ENCODE measurements at places on chromosomes 7 and 10.
A peak's percentile ranks its signal among the peaks of the same experiment; 100 is the strongest.

- DNase-seq = no peak
These were observed 154.0 kb downstream of the MGMT start for GRCh38 chr10:129621062-129621461.

- DNase-seq = peak; percentile 90
These were observed 707 bp upstream of the C1GALT1 start for GRCh38 chr7:7181519-7182155.

DNA sequence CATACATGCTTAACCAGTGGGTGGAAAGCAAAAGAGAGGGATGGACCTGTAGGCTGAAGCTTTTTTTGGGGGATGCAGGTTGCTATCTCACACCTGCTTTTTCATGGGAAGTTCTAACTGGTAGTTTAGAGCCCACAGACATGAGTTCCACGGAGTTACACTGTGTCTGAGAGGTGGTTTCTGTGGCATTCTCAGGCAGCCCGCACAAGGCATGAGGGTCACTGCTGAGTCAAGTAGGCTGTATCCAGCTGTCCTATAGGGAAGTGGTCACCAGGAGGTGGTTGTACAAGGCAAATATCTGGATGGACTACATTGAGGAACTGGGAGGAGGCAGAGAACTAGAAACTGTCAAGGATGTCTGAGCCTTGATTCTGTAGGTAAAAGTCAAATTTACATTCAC lies 351.0 kb upstream of the POM121L12 start:
- DNase-seq = no peak

- no peak for DNase-seq
These were observed 38.6 kb upstream of the TRIM8 start for GRCh38 chr10:102605712-102606111.

GRCh38 chr7:3153118-3153517 lies 109.5 kb upstream of the CARD11 start:
- DNase-seq = no peak

- no peak for DNase-seq
These were observed 28.0 kb downstream of the SIRT1 start for GRCh38 chr10:67912331-67912946.

DNA sequence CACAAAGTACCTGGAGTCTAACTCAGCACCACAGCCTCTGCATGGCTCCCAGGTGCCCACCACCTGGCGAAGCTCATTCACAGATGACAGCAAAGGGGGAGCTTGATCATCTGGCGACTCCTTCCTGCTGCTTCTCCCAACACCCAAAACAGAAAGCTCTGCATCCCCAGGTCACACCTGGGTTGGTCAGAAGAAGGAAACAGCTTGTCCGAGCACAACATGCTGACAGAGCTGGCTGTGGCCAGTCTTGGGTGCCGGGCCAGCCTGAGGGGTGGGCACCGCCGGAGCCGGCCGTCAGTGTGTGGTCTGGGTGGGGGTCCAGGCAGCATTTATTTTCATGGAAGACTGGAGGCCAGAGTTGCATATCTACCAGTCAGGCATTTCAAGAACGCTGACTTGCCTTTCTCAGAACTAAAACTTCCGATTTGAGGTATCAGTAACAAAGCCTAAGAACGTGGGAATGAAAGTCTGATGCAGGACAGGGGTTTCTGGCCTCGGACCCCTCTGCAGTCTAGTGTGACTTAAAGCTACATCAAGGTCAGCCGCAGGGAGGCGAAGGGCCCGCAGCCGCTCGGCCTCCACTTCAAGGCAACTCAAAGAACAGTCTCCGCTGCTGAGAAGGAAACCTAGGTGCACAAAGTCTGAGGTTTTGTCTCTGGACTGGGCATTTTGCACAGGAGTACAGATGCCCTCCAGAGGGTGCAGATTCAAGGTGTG lies 109.6 kb downstream of the CYTH3 start:
- DNase-seq = no peak

DNA sequence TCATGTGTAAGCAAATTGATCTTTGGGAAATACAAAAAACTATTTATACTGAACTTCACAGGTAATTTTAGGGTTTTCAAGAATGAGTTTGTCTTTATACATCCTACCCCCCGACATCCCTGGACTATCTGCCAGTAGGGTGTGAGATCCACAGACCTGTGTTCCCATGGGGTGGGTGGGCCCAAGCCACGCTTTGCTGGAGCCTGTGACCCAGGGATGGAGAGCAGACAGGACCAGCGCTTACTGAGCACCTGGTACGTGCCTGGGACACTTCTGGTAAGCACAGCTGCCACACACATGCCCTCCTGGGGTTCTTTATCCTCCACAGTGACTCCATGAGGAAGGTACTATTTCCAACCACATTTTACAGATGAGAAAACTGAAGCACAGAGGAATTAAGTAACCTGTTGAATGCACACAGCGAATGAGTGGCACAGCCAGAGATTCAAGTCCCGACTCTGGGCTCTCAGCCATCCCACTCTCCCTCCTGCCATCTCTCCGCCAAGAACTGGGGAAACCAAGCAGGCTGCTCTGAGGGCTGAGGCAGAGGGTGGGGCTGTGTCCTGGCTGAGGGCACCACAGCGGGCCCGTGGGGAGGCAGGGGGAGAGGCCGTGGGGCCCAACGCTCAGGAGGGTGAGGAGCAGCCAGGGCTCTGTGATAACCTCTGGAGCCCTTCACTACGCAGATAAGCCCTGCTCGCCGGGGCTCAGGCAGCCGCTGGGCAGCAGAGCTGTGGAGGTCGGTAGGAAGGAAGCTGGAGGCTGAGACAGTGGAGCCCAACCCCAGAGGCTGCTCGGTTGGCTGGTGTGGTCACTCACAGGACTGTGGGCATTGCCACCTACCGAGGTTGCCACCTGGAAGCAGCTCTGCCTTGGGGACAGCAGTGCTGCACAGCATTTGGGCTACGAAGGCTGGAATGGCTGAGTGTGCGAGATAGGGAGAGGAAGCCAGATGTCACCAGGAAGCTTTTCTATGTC lies 124.2 kb downstream of the ARHGAP22 start:
- DNase-seq = peak; percentile 94

GRCh38 chr7:44712012-44712411 lies 36.6 kb upstream of the ZMIZ2 start:
- no peak for DNase-seq

- DNase-seq = peak; percentile 90
These were observed at the start of gene VSIR for GRCh38 chr10:71773221-71773971. Gene VSIR (minus strand): TSS chr10:71773520. CDS start chr10:71773439, 81 bp downstream.

DNA sequence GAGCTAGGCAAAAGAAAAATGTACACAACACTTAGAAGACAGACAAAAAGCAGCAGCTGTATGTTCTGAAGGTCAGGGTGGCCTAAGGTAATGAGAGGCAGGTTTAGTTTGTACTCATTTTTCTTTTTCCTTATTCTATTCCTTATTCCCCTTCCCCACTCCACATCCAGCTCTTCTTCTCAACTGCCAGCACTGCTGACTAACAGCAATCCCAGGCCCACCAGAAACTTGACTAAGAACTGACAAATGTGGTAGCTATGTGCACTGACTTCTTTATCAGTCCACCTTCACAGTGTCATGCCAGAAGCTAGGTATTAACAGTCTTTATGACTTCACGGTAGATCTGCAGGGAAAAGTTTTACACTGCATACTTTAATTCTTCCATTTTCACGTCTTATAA lies 6.1 kb downstream of the COPG2 start:
- DNase-seq = no peak

DNA sequence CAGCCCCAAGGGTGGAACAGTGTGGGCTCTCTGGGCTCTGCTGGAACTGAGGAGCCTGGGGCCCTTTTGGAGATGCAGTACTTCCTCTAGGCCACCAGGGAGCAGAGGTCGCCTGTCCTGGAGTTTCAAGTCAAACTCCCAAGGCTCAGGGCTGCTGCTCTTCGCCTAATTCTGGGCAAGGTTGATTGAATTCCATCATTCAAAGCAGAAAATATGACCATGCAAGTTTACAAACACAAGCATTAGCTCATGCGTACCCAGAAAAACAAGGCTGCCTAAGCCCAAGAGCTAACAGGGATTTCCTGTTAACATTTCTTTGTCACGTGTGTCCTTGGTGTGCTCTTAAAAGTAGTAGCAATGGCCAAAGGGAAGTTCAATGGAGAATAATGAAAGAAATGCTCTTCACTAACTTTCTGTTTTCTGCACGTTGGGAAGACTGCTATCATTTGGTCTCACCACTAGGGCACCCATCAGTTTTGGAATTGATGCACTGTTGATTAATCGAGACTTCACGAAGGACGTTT lies 20.1 kb downstream of the LDB3 start:
- DNase-seq = peak; percentile 86

DNA sequence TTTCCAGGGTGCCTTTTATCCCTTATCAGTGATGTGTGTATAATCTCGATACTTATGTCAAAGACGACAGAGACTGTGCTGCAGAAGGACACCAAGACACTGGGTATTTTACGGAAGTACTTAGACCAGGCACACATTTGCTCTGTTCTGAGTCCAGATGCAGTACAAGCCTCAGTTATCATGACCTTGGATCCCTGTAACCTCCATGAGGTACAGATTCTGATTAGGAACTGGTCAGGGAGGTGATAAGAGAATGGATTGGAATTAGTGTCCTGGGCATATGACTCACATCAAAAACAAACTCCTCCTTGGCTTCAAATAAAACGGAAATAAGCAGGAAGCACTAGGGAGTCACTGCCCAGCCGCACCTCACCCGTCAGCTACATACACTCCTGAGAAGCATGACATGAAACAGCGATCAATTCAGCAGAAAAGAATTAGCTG lies 146.5 kb downstream of the SFMBT2 start:
- no peak for DNase-seq

DNA sequence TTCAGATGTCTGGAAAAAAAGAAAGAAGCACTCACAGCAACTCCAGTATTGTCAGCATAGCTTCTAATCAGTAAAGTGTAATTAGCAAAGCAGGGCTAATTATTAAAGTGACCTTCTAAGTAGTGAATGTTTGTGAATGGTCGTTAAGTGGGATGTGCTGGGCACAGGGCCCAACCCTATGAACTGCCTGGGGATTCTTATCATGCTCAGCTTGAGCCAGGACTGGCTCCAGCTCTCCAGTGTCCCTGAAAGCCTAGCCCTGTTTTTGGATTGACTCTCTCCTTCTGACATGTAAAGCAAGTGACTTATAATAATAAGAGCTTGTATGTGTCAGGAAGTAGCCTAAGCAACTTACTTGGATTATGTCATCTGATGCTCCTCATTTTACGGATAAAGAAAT lies 9.5 kb upstream of the TBX20 start:
- no peak for DNase-seq

GRCh38 chr10:47260505-47261111 lies 39.4 kb upstream of the GDF10 start:
- peak; percentile 65 for DNase-seq

DNA sequence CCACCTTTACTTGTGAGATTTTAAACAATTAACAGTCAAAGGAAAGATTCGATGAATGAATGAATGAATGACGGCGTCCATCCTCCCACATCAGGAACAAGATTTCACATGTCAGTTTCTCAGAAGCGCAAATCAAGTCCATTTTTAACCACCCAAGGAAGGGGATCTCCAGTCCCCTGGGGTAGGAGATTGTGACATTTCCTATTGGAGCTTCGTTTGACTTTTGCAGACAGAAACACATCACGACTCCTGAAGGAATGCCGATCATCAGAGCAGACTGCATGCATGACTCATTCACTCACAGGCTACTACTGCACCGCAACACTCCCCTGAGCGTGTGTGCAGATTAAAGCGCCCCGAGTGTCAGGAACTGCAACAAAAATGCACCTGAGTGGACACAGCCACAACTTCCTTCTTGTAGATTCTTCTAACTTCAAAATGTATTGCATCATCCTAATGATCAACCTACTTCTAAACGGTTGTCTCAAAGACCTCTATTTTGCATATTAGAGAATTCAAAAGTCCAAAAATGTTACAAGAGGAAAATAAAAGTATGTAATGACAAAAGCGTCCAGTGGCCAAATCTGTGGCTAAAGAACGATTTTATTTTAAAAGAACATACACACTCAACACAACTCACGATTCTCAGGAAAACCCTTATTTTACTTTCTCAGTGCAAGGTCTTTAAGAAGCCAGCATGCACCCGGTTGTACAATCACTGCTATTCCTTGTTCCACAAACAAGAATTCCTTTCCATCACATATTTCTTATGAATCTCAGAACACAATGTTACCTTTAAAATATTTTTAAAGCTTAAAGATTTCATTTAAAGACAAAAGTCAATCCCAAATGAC lies 172.6 kb downstream of the FAM107B start:
- peak; percentile 62 for DNase-seq

GRCh38 chr7:65448816-65449504 lies 75.3 kb downstream of the ZNF92 start:
- DNase-seq = no peak

DNA sequence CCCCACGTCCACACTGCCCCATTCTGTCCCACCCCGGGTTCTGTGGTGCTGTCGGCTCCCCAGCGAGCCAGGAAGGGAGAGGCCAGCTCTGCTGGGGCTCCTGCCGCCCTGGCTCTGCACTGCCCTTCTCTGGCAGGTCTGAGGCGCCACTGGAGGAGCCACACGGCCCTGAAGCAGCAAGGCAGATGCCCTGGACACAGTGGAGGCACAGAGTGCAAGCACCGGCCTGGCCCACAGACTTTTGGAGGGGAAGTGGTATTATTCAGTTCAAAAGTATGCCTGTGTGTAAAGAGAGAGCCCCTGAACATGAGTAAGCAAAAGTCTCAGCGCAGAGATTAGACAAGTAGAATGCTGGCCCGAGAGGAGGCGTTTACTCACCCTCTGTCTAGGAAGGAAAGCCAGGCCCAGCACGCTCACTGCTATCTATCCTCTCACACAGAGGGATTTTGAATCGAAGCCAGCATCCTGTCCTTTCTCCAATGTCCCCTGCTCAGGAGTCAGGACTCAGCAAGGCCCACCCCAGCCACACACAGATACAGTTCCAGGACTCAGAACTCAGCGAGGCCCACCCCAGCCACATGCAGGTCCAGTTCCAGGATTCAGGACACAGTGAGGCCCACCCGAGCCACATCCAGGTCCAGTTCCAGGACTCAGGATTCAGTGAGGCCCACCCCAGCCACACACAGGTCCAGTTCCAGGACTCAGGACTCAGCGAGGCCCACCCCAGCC lies 115.0 kb downstream of the EGFR start:
- DNase-seq = no peak

- no peak for DNase-seq
These were observed 1.5 kb downstream of the LIPK start for GRCh38 chr10:88707429-88708155.

- no peak for DNase-seq
These were observed 38.8 kb downstream of the CCNJ start for GRCh38 chr10:96082153-96082552.

GRCh38 chr7:91239171-91239604 lies 25.0 kb upstream of the FZD1 start:
- DNase-seq = no peak

GRCh38 chr7:93860261-93860660 lies 30.3 kb downstream of the TFPI2 start:
- no peak for DNase-seq

DNA sequence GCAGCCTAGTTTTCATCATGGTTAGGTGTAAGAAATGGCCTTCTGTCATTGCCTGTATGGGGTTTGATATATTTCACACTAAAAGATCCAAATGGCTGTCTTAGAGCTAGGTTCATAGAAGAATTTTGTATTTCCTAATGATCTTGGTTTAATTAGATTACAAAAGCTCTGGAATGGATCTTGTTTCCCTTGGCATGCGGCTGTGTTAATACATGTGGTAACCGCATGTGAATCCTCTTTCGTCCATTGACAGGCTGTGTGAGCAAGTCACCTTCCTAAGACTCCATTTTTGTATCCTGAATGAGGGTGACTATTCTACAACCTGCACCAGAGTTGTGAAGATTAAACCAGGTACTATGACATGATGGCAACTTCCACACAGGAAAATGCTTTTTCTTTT lies 12.4 kb upstream of the FZD1 start:
- DNase-seq = no peak

GRCh38 chr7:105097619-105098018 lies 83.6 kb downstream of the KMT2E start:
- DNase-seq = no peak

- no peak for DNase-seq
These were observed 68.8 kb upstream of the GRB10 start for GRCh38 chr7:50851451-50851850.

Data from hematopoietic multipotent progenitor cell treated with erythropoietin and hydrocortisone succinate and interleukin-3 and kit ligand, for 6 days (in vitro differentiated cells).